Suppressor macrophage treated with lipopolysaccharide for 4 hours (primary cell): ENCODE measurements at places on chromosomes 1 and 21.
A peak's percentile ranks its signal among the peaks of the same experiment; 100 is the strongest.

GRCh38 chr21:15421441-15421881 lies 308.3 kb upstream of the USP25 start:
- DNase-seq = no peak

DNA sequence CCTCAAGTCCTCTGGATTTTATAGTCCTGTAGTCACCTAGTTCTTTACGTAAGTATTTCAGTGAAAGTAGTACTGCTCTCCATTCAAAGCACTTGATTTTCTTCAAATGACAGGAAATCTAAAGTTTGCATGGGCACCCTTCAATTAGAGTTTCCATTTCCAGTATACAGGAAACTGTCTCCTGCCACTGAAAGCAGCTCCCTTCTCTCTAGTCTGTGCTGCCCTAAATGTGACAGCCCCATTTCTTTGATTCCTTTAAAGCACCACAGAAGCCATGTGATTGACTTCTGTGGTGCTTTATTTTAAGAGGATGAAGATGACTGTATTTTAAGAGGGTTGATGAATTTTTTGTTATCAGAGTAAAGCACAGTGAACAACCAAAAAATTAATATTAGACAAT lies 226.1 kb downstream of the DNAH14 start:
- DNase-seq = no peak

DNA sequence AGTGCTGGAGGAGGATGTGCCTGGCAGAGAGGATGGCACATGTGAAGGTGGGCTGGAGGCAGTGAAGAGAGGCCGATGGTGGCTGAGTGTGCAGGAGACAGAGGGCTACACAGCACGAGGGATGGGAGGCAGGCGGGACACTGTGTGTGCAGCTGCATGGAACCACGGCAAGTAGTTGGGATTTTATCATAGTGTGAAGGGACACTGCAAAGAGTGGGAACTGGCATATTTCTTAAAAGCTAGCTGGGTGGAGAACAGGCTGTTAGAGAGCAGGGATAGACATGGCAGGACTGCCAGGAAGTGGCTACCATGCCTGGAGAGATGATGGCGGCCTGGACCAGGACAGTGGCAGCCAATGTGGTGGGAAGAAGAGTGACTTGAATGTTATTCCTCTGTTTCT lies 102.4 kb upstream of the TLR5 start:
- no peak for DNase-seq

- no peak for DNase-seq
These were observed 154.0 kb upstream of the WNT4 start for GRCh38 chr1:22296701-22297591.

GRCh38 chr1:20716232-20716631 lies 1.6 kb downstream of the KIF17 start:
- no peak for DNase-seq

DNA sequence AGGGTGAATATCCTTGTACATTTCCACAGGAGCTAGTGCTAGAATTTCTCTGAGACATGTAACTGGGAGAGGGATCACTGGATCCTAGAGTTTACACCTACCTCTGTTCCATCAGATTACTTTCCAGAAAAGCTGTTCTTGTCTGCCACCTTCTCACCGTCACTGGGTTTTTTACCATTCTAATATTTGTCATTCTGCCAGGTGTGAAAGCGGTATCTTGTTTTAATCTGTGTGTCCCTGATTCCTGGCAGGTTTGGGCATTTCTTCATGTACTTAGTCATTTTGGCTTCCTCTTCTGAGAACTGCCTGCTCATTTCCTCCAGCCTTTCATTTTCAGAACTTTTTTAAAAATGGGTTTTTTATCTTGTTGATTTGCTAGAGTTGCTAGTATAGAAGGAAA lies 5.1 kb downstream of the PMF1 start:
- peak; percentile 62 for DNase-seq

DNA sequence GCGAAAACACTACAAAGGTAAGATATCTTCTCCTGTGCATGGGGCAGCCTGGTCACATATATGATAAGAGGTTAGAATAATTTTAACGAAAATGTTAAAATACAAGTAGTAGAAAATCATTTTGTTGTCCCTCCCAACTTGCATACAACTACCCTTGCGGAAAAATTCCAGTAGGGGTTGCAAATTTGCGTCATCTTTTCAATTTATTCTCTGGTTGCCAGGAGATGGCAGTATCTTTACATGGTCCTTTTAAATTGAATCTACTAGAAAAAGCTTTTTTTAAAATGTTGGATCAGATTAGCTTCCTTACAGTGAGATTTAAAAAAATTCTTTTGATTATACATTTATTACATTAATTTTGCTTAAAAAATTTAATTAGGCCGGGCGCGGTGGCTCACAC lies 10.9 kb downstream of the S100PBP start:
- DNase-seq = peak; percentile 16

GRCh38 chr1:243213045-243213787 lies 41.9 kb downstream of the CEP170 start:
- DNase-seq = peak; percentile 12

DNA sequence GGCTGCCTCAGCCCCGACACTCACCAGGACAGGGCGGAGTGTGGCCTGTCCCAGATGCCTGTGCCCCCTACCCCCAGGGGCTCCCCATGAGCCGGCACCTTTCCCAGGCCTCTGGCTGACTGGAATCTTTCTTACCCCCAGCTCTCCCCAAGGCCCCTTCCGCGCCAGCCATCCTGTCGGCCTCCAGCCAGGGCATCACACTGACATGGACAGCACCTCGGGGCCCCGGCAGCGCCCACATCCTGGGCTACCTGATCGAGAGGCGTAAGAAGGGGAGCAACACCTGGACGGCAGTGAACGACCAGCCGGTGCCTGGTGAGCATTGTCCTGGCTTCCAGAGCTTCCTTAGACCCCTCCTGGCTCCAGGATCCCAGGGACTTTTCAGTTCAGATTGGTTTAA lies 26.5 kb downstream of the IGFN1 start:
- DNase-seq = no peak

DNA sequence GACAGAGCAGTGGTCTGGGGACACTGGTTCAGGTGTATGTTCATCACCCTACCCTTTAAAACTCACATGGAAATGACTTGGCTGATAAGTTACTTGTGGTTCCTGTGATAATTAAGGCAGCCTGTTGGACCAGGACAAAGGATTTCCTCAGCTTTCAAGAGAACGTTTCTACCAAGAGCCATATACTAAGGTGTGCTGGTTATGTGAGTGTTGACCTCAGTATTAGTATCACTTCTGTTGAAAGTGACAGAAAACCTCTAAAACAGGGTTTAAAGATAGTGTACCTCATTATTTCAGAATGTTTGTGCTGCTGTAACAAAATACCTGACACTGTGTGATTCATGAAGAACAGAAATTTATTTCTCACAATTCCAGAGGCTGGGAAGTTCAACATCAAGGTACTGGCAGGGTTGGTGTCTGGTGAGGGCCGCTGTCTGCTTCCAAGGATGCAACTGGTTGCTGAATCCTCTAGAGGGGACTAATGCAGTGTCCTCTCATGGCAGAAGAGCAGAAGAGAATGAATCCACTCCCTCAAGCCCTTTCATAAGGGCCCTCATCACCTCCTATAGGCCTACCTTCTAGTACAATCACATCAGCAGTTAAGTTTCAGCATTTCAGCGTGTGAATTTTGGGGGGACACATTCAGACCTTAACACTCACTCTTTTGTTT lies 54.9 kb downstream of the UCK2 start:
- DNase-seq = no peak

DNA sequence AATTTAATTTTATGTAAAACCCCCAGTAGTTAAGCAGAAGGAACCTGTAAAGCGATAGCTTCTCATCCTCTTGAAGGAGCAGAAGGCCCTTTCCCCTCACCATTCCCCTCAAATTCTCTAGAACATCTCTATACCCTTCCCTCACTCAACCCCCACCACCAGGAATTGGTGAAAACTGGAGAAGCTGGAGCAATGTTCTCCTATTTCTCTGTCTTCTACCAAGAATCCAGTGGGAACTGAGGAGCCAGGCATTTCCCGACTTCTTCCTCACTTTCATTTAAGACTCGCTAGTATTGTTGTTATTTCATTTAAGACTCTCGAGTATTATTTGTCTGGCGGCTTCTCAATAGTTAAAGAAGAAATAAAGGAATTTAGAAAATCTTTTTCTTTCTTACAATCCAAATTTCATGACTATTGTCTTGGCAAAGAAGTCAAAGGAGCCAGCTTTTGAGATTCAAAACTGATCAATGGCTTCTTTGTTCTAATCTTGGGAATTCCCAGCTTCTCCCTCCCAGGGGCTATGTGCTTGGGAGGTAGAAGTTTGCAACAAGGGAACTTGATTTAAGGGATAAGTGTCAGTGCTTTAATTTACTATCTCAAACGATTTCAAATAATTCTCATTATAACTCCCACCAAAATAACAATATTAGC lies 253.3 kb upstream of the ADGRL2 start:
- DNase-seq = no peak

- DNase-seq = no peak
These were observed 167.8 kb downstream of the PATJ start for GRCh38 chr1:61910035-61910434.

GRCh38 chr21:21997390-21998333 lies 999.5 kb downstream of the NCAM2 start:
- DNase-seq = no peak

DNA sequence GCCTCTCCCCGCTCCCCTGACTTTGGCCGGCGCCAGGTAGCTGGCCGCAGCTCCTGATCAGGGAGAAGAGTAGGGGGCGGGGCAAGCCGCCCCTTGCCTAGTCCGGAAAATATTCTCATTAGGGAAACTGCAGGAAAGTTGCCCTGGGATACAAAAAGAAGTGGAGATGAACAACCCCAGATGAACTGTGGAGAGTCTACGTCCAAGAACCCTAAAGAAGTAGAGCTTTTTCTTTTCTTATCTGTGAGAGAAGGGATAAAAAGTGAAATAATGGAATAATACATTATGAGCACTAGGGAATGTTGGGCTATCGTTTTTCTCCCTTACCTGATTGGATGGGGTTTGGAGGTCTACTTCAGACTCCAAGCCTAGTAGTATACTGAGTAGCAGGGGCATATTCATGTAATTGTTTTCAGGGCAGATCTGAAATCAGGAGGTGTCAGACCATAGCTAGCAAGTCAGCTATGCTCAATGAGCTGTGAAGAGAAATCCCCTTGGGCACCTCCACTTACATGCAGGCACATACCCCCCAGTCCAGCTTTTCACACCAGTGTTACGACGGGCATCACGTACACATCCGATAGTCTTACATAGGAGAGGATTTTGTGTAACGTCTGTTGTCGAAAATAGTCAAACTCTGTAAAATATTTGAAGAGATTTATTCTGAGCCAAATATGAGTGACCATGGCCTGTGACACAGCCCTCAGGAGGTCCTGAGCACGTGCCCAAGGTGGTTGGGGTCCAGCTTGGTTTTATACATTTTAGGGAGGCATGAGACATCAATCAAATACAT lies 1.7 kb upstream of the DUSP10 start:
- DNase-seq = no peak

DNA sequence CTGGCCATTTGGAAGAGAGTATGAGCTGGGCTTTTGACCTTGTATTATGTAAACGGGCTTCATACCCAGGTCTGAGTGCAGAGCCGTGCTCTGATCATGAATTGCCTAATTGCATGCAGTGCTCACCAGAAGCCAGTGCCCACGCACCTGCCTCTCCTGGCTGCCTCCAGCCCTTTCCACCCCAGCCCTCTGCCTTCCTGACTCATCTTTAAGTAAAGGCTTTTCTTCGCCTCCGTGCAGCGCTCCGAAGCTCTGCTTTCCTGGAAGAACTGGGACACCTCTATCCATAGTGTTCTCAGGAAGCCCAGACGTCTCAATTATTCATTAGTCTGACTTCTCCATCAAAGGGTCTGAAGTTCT lies 413.7 kb downstream of the PTPRU start:
- DNase-seq = no peak

DNA sequence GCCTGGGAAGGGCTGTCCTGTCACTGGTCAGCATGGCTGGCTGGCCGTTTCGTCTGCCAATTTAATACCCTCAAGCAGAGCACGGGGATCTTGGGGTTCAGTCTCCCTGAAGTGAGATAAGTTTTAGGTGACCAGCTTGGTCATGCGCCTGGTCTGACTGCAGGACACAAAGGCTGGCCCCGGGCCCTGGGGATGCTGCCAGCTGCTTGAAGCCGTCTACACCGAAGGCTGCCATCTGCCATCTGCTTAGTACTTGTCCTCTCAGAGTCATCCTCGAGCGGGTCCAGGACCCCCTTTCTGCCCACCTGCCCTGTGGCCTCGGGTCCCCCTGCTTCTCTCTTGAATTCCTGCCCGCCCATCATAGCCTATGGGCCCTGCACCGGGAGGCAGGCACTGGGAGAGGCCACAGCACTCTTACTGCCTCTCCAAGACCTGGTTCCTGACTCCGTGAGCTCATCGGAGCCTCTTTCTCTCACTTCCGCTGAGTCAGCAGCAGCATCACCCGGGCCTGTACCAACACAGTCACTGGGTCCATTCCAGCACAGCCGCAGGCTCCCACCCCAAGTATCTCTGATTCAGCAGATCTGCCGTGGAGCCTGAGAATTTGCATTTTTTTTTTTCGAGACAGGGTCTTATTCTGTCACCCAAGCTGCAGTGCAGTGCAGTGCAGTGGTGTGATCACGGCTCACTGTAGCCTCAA lies 7.0 kb downstream of the FBLIM1 start:
- no peak for DNase-seq

- no peak for DNase-seq
These were observed 22.8 kb downstream of the LDLRAP1 start for GRCh38 chr1:25566176-25566729.

DNA sequence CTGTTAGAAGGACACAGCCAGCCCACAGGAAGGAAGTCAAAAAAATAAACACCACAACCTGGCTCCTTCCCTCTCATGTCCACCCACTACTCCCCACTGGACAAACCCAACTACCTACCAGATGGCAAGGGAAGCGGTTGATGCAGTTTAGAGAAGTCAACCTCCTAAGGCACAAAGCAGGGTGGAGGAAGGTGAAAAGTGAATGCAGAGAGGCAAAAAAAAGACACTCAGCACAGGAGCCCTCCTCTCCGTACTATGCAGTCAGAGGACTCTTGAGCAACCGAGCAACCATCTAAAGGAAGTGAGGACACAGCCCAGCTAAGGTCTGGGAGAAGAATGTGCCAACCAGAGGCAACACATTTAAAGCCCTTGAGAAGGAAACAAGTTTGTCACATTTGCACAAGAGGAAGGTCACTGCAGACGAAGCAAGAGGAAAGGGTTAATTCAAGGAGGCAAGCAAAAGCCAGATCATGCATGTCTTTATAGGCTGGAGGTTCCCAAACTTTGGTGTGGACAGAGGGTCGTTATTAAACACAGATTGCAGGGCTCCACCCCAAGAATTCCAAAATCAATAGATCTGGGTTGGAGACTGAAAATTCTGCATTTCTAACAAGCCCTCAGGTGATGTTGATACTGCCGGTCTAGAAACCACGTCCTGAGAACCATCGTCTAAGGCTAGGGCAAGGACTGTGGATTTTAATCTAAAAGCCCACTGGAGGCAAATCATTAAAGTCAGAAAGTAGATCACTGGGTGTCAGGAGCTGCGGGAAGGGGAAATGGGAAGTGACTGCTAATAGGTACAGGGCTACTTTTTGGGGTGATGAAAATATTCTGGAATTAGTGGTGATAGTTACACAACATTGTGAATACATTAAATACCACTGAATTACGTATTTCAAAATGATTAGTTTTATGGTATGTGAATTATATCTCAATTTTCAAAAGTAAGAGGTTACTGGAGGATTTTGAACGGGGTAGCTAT lies 19.7 kb downstream of the TP53BP2 start:
- peak; percentile 86 for DNase-seq
